NCI-H748 treated with DMSO at 0.1 percent for 48 hours (cell line): ENCODE measurements at places on chromosomes 6 and 20.

GRCh38 chr6:548091-548490, 108.8 kb downstream of the HUS1B start:
- no peak for DNase-seq

GRCh38 chr6:114142258-114142657, 171.3 kb upstream of the HDAC2 start:
- no peak for DNase-seq

DNA sequence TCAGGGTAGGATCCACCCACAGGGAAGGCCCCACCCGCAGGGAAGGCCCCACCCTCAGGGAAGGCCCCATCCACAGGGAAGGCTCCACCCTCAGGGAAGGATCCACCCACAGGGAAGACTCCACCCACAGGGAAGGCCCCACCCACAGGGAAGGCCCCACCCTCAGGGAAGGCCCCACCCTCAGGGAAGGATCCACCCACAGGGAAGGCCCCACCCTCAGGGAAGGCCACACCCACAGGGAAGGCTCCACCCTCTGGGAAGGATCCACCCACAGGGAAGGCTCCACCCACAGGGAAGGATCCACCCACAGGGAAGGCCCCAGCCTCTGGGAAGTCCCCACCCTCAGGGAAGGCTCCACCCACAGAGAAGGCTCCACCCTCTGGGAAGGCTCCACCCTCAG, 40.5 kb downstream of the KCNQ2 start:
- DNase-seq = no peak

DNA sequence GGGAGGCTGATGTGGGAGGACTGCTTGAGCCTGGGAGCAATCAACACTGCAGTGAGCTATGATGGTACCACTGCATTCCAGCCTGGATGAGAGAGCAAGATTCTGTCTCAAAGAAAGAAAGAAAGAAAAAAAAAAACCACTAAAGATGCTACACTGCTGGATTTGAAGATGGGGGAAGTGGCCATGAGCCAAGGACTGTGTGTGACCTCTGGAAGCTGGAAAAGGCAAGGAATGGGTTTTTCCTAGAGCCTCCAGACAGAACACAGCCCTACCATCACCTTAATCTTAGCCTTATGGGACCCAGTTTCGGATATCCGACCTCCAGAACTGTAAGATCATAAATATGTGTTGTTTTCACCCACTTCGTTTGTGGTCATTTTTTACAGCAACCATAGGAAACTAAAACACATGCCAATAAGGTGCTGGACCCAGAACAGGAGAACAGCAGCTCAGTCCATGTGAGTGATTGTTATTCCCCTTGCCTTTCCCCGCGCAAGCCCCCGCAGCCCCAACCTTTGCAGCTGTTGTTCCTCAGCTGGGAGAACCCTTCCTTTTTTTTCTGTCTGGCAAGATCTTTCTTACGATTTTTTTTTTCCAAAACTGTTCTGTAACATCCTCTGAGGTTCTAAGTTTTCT, 11.1 kb upstream of the VAPB start:
- DNase-seq = no peak

GRCh38 chr20:41425180-41425884, 58.7 kb upstream of the EMILIN3 start:
- DNase-seq = no peak

DNA sequence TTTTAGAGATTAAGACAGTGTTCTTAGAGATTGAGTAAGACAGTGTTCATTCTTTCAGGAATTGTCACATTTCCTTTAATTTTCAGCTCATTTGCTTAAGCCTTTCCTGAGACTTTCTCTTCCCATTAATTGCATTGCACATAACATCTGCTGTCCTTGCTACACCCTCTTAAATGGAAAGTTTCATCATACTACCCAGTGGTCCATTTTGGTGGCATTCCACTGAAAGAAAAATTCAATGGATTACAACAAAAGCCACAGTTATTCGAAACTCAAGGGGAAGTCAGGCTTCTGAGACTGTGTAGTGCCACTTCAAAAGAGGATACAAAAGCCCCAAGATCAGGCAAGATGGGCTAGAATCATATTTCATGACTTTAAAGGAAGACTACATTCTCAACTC, 64.0 kb downstream of the RSPO3 start:
- DNase-seq = no peak

GRCh38 chr20:22752324-22752723, 168.0 kb upstream of the FOXA2 start:
- DNase-seq = no peak

DNA sequence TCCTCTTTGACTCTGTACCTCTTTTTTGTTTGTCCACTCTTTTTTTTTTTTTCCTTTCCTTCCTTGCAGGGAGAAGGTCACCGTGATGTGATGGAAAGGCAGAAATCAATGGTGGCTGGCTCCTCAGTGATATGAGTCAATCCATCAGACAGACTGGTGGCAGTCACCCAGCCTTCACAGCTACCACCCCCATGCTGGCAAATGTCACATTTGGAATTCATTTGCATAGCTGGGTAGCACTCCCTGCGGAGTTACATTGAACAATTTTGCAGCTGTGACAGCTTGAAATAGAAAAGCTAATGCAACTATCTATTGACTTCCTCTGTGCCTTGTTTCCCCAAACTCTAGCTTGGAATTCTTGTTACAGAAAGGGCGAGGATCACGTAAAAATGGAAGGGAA, 668.4 kb downstream of the C6orf118 start:
- DNase-seq = no peak

- DNase-seq = no peak
Measured at GRCh38 chr6:83978324-83978734, 55.2 kb upstream of the MRAP2 start.

- DNase-seq = no peak
Measured at GRCh38 chr6:108588586-108588985, 27.9 kb downstream of the FOXO3 start.

DNA sequence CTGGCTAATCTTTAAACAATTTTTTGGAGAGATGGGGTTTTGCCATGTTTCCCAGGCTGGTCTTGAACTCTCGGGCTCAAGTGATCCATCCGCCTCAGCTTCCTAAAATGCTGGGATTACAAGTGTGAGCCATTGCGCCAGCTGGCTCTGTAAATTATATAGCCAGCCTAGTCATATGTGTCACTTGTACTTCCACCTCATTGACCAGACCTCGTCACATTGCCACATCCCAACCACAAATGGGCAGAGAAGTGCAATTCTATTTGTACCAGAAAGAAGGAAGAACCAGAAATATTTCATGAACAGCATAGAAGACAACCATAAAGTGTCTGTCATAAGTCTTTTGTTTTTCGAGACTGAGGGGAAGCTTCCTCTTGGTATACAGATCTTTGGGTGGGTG, 304.9 kb upstream of the RNF24 start:
- DNase-seq = no peak

DNA sequence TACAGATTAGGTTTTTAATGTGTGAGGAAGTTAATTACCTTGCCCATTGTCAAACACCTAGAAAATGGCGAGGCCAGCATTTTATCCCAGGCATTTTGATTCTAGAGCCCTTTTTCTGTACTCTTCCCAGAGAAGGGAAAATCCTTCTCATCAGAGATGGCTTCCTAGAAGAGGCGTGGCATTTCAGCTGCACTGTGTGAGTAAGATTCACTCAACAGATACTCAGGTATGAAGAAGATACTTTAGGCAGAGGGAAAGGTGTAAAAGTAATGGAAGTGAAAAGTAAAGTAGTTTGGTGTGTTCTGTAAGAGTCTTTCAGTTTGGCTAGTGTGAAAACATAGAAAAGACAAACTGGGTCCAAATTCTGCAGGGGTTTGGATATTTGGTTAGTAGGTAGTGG, 113.8 kb downstream of the MAP3K4 start:
- no peak for DNase-seq

DNA sequence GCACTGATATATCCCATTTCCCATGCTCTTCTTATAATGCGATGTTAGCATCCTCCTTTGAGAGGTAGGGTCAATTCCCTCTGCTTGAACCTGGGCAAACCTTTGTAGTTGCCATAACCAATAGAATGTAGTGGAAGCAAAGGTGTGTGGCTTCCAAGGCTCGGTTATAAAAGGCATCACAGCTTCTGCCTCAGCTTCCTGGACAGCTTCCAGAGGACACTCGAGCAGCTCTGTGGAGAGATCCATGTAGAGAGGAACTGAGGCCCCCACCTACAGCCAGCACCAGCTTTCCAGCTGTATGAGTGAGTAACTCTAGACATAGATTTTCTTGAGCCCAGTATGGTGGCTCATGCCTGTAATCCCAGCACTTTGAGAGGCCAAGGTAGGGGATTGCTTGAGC, 36.7 kb downstream of the FGD2 start:
- DNase-seq = no peak

DNA sequence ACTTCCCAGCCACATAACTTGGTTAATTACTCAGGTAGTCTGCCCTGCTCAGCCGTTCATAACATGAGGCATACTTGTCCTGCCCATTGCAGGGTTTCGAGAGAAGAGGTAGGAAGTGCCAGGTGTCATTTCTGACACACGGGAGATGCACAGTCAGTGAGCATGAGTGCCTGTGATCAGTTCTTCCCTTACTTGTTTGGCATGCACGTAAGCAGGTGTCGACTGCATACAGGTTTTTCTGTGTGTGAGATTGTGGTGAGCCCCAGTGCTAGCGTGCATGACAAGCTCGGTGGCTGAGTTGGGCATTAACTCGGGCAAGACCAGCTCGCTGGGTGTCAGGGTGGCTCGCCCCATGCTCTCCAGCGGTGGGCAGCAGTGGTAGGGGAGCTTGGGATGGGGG, 51.2 kb upstream of the SLC22A1 start:
- no peak for DNase-seq

GRCh38 chr6:150263765-150264404, 104.9 kb upstream of the IYD start:
- DNase-seq = no peak

- no peak for DNase-seq
Measured at GRCh38 chr6:39902786-39903465, 31.3 kb downstream of the MOCS1 start.

GRCh38 chr6:408599-409102, 17.1 kb downstream of the IRF4 start:
- no peak for DNase-seq

GRCh38 chr6:100266494-100267401, 198.0 kb downstream of the SIM1 start:
- no peak for DNase-seq

DNA sequence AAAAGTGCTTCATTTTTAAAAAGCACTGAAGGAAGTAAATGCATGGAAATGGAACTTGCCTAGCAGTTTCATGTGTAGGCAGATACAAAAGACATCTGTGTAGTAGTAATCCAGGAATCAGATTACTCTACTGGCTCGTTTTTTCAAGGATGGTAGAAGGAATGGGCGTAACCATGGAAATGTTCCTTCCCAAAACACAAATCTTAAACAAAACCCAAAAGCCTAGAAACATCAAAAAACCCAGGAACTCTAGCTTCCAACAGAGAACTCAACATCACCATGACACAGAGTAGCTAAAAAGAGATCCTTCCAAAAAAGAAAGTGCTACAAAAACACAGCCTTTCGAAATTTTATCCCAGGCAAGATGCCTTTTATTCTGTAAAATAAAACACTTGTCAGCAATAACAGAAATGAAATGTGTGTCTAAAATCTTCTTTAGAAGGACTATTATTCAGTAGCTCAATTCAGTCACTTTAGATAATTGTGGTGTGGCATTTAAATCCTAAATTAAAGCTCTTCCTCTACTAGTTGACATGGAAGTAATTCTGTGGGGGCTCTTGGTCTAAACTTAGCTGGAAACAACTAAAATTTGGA, 81.7 kb downstream of the FAM217A start:
- no peak for DNase-seq

GRCh38 chr6:125303512-125303854, 1.7 kb upstream of the HDDC2 start:
- no peak for DNase-seq

DNA sequence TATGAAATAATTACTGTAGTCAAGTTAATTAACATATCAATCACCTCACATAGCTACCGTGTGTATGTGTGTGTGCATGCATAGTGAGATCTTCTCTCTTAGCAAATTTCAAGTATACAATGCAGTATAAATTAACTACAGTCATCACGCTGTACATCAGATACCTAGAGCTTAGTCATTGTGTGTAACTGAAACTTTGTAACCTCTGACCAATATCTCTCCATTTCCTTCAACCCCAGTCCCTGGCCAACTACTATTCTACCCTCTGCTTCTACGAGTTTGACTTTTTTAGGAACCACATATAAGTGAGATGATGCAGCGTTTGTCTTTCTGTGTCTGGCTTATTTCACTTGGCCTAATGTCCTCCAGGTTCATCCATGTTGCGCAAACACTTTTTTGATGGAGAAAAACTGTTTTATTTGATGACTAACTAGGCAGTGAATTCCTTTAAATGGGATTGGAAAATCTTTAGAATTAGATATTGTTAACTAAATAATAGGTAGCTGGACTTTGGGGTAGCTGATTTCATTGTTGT, 459.5 kb downstream of the DHX35 start:
- DNase-seq = no peak

GRCh38 chr6:135179372-135179771, 1.7 kb upstream of the MYB start:
- no peak for DNase-seq

DNA sequence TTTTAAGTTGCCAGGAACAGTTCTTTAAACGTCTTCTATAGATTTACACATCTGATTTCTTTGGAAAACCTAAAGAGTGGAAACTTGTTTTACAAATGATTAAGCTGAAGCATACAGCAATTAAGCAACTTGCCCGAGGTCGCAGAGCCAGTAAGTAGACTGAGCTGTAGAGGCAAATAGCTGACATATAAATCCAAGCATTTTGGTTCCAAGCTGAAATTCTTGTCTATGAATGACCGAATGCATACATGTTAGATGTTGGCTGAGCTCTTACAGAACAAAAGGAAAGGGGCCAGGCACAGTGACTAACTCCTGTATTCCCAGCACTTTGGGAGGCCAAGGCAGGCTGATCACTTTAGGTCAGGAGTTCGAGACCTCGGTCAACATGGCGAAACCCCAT, 101.8 kb upstream of the SGK1 start:
- DNase-seq = no peak

DNA sequence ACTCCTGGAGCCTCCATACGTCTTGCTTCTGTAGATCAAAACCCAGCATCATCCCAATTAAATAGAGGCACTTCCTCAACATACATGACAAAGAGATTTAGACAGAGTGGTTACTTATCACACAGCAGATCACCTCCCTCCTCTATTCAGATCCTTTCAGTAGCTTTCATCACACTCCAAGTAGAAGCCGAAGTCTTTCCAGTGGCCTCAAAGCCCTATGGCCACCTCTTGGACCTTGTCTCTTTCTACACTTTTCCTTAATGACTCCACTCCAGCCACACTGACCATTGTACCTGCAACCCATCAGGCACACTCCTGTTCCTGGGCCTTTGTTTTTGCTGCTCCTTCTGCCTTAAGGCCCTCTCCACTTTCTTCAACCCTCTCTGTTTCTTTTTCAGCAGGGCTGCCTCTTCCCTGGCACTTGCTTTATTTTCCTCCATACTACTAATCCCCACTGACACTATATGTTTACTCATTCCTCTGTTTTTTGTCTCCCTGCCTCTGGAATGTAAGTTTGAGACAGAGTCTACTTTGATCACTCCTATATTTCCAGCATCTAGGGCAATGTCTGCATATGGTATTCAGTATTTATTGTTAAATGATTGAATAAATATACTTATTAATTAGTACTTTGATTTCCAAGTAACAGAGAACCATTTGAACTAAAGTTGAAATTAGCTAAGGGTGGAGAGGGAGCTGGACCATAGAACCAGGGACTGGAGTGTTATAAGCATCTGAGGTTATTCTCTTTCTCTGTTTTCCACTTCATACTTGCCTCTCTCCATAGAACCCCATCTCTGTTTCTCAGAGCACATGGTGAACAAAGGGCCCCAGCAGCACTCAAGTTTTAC, 43.4 kb upstream of the TRAM2 start:
- DNase-seq = no peak
